ENCODE measurements at places on chromosomes 7 and 10. TPM values are rescaled to one million over a fixed set of nuclear protein-coding genes. Genes with fewer than 3 reads are reported as not detected.

DNA sequence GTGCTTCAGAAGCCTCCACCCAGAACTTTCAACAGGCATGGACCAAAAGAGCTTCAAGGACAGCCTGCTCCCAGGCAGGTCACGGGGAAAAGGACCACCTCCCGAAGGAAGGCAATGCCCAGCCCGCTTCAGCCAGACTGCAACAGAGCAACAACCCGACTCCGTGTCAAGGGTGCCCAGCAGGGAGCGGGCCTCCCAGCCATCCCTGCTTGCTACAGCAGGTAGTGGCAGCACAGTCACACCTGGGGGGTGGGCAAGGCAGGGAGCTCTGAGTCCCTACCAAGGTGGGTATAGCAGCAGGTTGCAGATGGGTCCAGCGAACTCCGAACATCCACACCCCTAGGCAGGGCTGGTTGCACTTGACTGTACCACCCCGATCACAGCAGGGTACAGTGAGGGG, 467.8 kb upstream of the PFKP start:
- no peak for DNase-seq

DNA sequence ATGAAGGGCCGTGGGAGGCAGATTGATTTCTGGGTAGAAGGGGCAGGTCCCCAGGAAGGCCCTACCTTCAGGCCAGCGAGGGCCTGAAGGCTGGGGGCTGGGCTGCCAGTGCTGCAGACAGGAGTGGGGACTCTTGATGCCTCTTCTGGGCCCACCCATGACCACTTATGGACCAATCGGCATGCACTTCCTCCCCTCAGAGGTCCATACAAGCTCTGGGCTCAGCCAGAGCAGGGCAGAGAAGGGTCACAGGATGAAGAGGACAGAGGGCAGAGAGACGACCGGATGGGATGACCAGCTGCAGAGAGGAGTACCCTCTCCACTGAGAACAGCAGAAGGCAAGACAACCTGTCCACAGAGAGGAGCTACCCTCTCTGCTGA, 120.1 kb downstream of the DYNC2I1 start:
- no peak for DNase-seq

DNA sequence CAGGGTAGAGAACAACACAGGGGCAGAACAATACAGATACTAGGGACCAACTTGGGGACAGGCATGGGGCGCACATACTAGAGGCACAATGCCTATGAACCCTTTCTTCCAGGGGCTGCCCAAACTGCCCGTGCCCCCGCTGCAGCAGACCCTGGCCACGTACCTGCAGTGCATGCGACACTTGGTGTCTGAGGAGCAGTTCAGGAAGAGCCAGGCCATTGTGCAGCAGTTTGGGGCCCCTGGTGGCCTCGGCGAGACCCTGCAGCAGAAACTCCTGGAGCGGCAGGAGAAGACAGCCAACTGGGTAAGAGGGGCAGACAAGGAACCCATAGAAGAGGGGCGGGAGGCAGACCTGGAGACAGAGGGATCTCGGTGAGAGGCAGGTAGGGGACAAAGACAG, 5.8 kb downstream of the CHAT start:
- DNase-seq = no peak

DNA sequence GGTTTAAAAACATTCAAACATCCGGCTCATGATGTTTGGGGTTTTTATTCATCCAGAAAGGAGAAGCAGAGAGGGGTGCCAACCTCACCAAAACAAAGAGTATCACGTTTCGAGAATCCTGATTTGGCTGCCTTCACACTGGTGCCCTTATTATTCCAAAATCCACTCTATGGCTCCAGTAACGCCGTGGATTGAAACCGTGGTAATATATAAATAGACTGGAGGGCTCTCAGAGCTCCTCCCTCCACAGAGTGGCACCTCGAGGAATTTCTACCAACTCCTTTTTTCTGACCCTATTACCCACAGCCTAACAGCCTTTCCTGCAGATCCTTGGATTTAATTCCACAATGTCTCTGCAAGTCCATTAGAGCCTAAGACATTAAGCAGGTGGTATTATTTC, 353.6 kb downstream of the CRPPA start:
- no peak for DNase-seq

Gene GPR141
- 0.36 TPM for polyA plus RNA-seq

- no peak for DNase-seq
Observed at GRCh38 chr7:35747611-35748010, 52.7 kb upstream of the HERPUD2 start.
